ENCODE measurements at places on chromosomes 2 and 18.

DNA sequence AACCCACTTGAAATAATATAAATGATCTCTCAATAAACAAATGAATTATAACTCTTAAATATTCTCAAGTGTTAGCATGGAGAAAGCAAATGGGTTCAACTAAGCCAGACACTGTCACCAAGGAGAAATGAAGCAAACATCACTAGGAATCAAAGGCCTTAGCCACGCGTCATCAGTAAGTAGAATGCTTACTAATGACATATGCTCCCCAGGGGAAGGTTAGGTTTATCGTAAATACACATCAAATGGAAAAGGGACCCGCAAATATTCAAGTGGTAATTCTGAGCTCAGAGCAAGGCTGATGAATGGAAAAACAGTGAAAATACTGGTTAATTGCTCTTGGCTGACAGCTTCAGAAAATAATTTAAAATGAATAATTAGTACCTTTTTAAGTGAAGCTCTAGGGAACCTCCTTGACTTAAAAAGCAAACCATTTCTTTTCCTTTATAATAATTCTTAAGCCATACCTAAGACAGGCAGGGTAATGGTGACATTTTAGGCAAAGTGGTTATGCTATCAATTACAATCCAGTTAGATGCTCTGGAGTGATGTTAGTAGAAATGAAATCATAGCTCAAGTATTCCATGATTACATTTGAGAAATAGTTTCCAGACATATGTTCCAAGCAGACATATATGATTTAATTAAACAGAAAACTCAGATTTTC is 101.5 kb downstream of the ALPK2 start:
- DNase-seq = no peak

GRCh38 chr18:13433685-13434084 is 215.1 kb downstream of the LDLRAD4 start:
- DNase-seq = no peak

DNA sequence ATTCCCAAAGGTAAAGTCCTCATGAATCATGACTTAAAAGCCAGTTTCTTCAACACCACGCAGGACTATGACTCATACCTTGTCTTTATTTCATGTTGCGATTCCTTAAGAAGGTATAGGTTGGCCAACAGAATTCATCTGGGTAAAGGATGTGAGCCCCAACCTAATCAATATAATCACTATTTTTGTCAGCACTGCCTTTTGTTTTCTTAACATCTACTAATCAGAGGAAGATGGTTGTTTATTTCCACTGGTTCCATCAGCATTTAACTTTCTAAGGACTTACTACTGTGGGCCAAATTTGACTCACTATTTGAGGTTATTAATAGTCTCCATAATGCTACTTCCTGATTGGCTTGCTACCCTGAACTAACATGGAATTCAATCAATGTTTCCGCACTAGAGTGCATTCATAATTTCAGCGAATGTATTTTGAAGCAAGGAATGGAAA is 78.6 kb downstream of the SCG2 start:
- DNase-seq = no peak

GRCh38 chr2:160429248-160430000 is 64.2 kb downstream of the RBMS1 start:
- DNase-seq = no peak

DNA sequence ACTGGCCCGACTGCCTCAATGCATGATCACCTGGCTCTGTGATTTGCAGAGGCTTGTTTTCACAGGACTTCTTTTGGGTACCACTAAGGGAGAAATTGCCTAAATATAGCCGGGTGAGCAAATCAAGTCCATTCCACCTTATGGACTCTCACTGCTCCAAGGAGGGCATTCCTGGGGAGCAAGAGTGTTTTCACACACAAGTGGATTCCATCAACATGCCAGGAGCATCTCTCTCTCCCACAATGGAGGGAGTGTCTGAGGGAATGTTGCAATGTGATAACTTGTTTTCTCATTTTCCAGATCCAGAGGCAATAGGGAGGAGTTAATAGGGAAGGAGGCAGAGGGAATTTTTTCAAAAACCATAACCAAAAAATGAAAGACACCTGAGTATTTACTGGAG is 250.7 kb downstream of the SATB2 start:
- no peak for DNase-seq

GRCh38 chr2:129422028-129422427 is 557.4 kb upstream of the RAB6C start:
- DNase-seq = no peak

DNA sequence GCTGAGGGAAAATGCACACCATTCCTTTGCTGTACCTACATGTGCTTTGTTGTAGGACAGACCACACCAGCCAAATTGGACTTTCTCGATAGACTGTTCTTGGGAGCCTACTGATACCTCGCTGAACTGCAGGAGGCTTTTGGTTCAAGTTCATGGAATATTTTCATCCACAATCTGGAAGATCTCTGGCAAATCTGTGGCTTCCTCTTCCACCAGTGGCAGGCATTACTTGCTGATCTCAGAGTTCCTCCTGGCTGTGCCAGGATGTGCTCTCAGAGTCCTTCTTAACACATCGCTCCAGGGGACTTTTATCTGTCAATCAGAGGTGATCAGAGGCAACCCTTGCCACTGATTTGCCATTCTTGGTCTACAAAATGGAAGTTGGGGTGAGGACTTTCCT is 87.7 kb downstream of the PTGR3 start:
- DNase-seq = no peak

DNA sequence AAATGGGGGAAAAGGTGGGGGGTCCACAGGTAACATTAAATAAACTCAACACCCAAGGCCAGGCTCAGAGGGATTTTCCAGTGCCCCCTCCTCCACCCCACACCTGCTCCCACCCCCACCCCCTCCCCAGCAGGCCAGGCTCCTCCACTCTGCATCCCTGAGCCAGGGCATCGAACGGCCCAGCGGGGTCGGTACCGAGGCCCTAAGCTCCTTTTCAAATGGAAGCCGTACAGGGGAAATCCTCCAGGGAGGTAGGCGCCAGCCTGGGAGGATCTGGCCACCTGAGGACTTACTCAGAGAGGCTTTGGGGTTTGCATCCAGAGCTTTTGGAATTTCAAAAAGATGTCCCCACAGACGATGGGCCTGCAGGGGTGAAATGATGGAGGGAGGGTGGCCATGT is 46.5 kb downstream of the ZFP36L2 start:
- DNase-seq = no peak

DNA sequence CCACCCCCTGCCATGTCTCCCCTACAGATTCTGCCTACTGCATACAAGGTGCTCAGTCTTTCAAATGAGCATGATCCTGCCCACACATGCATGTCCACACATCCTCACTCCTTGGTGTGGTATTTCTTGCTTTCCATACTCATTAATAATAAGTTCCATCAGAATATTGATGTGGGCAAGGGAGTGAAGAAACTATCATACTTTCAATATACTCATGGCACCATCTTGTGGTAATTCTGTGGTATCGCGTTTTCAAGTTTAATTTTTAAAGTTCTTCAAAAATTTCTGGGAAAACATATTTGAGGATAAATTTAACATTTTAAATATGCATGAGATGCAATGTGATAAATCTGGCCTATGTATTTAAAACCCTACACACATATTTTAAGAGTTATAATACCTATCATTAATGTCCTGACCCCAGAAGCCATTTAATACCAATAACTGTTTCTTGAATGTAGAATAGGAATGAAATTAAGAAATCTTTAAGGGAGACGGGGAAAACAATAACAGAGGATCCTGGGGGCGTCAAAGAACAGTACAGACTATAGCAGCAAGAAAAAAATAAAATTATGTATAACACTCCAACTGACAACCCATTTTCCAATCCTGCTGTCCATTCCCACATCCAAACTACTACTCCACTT is 110.1 kb downstream of the ZNF385B start:
- DNase-seq = no peak

GRCh38 chr2:113083296-113083695 is 15.5 kb downstream of the IL1F10 start:
- DNase-seq = no peak

DNA sequence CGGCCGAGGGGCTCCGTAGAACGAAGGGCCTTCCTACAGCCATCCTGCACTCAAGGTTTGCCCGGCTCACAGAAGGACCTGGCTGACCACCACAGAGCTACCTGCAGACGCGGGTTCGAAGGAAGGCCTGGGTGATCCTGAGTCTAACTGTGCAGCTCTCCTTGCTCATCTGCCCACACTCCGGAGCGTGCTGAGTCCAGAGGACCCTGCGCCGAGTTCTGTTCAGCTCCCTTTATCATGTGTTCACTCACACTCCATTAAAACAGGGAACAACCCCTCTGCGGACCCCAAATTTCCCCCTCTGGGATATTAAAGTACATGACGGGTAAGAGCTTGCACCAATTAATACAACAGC is 138.3 kb downstream of the PXDN start:
- DNase-seq = no peak

DNA sequence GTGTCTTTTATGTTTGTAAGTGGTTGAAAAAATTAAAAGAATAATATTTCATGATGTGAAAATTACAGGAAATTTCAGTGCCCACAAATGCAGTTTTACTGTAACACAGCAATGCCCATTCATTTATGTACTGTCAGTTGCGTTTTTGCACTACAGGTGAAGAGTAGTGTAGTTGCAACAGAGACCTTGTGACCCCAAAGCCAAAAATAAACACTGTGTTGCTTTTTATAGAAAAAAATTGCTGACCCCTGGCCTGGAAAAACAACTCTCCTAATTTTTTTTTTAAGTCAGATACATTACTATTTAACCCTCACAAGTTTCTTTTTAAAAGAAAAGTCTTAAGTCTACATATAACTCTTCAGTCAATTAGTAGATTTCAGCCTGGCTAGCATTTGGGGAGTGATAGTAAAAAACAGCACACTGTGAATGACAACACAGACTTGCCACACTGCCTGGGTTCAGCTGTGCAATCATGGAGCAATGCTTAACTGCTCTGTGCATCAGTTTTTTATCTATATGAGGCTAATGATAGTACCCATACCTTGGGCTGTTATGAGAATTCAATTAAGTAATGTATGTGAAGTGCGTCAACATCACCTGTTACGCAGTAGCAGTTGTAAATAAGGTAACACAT is 8.1 kb downstream of the KLHL14 start:
- DNase-seq = no peak

- no peak for DNase-seq
These were observed 83.6 kb downstream of the FHOD3 start for GRCh38 chr18:36381075-36381474.

DNA sequence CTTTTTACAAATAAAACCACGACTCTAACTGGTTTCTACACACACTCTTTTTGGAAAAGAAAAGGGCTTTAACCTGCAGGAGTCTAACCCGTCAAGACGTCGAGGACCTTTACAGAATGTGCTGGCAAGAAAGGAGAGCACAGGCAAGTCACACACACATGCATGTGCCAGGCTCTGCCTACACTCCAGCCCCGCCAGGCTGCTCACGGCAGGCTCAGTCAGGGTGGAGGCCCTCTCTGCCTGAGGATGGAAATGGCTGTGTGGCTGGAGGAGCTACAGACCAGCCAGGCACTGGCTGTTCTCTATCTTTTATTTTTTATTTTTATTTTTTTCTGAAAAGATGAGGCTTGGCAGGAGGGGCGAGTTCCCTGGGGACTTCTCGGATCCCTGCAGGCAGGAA is 10.2 kb downstream of the SIX3 start:
- DNase-seq = no peak

DNA sequence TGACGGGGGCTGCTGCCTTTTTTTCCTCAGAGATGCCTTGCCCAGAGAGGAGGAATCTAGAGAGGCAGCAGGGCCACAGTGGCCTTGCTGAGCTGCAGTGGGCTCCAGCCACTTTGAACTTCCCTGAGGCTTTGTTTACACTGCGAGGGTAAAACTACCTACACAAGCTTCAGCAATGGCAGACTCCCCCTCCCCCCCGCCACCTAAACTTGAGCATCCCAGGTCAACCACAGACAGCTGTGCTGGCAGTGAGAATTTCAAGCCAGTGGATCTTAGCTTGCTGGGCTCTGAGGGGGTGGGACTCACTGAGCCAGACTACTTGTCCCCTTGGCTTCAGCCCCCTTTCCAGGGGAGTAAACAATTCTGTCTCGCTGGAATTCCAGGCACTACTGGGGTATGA is 11.8 kb downstream of the SYT4 start:
- no peak for DNase-seq

DNA sequence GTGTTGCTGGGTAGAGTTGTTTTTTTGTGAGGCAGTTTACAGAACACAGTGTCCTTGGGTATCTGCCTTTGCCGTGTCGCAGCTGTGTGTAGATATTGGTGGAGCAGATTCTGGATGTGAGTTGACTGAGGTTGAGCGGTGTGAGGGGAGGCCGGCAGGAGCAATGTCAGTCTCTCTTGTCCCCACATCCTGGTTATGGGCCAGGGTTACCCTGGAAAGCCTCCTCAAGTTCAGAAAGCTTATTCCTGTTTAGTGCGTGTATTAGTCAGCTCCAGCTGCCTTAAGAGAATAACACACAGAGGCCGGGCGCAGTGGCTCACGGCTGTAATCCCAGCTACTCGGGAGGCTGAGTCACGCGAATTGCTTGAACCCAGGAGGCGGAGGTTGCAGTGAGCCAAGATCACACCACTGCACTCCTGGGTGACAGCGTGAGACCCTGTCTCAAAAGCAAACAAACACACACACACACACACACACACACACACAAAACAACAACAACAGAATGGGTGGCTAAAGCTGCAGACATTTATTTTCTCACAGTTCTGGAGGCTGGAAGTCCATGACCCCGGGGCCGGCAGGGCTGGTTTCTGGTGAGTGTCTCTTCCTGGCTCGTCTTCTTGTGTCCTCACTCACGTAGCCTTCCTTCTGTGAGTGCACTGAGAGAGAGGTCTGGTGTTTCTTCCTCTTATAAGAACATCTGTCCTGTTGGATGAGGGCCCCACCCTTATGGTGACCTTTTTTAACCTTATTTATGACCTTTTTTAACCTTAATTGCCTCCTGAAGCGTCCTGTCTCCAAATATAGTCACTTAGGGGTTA is 5.1 kb downstream of the NCK2 start:
- DNase-seq = no peak

GRCh38 chr2:210519594-210519993 is 36.8 kb upstream of the CPS1 start:
- no peak for DNase-seq

- no peak for DNase-seq
These were observed 235.3 kb downstream of the ZNF407 start for GRCh38 chr18:74832999-74833398.

GRCh38 chr2:45834372-45834771 is 182.9 kb downstream of the PRKCE start:
- no peak for DNase-seq

GRCh38 chr2:75424936-75425619 is 135.7 kb downstream of the EVA1A start:
- DNase-seq = no peak

DNA sequence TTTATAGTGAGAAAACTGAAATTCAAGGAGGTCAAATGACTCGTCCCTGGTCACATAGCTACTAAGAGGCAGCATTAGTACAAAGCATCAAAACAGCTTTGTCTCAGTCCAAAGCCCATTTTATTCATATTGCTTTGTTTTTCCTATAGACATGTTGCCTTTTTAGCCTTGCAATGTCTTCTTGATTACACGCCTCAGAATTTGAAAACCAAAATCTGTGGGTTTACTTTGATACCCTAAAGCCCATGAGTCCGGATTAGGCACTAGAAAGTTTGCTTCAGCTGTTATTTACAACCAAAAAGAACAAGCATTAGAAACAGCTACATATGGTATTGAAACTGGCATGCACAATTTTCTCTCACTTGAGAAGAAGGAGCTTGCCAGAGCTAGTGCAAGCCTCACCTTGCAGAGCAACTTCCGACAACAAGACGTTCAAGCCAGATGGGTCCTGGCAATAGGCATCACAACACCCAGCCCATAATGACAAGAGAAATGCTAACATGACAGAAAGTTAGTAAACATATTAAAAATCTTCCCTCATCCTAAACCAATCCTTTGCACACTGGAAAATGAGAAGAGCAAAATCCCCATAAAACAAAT is 276.8 kb downstream of the RIT2 start:
- no peak for DNase-seq

Data from stimulated activated naive CD8-positive, alpha-beta T cell treated with anti-CD3 and anti-CD28 coated beads, Interleukin-15, amount 100 ng/mL, for 72 hours (primary cell).